Right hindlimb (tissue), 1 donor: ENCODE measurements at places on chromosomes 11 and 22.

DNA sequence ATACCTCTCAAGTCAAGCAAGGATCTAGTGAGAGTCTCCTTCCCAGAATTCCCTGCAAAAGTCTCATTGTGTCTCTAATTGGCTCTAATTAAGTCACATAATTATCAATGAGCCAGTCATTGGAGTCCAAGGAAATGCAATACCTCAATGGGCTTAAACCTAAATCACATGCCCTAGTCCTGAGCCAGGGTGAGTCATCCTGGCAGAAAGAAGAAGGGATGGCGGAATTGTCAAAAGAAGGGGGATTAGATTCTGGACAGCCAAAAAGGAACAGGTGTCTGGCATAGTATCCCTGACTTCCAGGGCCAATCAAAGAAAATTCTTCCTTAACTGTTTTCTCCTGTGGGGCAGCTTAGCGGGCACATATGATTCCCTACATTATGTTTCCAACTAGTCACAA is 25.1 kb upstream of the LDLRAD3 start:
- no peak for DNase-seq

DNA sequence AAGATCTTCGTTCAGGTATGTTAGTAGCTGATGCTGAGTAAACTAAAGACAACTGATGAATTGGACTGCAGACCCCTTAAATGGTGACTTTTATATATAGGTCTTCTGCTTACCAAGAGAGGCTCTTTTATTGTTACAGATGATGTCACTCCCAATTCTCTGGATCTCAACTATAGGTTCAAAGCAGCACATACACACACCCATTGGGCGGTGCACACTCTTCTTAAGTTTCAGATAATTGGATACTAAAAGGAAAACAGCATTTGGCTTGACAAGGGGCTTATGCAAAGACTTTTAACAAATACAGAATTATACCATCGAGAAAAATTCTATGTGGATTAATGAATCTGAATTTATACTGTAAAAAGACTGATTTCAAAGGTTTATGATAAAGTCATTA is at the start of gene PTH:
Gene PTH, minus strand, starts transcription at position 69 of the 400 bp plus-strand sequence. CDS start 3,142 bp downstream, outside the sequence.
- no peak for DNase-seq

DNA sequence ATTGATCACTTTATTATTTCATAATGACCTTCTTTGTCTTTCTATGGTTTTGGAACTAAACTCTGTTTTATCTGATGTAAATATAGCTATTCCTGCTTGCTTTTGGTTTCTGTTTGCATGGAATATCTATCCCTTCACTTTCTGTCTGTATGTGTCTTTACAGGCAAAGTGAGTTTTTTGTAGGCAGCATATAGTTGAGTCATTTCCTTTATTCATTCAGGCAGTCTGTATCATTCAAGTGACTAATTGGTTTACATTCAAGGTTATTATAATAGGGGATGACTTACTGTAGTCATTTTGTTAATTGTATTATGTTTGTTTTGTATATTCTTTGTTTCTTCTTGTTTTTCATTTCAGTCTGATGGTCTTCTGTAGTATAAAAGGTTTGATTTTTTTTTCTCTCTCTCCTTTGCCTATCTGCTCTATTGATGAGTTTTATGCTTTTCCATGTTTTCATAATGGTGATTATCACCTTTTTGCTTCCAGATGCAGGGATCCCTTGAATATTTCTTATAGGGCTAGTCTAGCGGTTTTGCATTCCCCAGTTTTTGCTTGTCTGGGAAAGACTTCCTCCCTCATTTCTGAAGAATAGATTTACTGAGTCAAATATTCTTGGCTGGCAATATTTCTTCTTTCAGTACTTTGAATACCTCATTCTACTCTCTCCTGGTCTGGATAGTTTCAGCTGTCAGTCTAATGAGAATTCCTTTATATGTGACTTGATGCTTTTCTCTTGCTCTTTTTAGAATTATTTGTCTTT is 50.4 kb downstream of the GDPD4 start:
- DNase-seq, result no peak

GRCh38 chr11:61072316-61073109 is 29.8 kb upstream of the CD5 start:
- no peak for DNase-seq

DNA sequence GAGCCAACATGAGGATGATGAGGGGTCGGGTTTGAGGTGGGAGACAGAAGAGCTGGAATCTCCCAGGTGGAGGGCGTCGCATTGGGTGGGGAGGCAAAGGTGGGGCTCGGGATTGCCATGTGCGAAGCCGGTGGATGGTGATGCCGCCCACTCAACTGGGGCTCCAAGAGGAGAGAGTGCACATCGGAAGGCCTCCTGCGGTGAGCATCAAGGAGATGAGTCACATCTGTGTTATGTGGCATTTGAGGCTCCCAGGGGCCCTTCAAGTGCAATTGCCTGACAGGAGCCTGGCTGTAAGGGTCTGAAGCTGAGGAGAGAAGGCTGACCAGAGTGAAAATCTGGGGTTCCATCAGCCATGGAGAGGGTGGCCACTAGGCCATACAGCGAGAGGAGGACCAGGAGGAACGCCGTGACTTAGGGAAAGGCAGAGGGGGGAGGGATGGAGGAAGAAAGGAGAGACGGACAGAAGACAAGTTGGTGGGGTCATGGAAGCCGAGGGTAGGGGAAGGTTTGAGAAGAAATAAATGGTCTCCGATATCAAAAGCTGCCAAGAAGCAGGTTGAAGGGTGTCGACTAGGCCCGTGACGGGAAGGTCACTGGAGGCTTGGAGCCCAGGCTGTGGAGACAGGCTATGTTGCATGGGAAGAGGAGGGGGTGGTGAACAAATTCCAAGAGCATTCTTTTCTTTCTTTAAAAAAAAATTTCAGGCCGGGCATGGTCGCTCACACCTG is 21.3 kb downstream of the RASD2 start:
- DNase-seq, result no peak

GRCh38 chr11:63007920-63008319 is 7.7 kb downstream of the SLC22A8 start:
- no peak for DNase-seq

- no peak for DNase-seq
Observed at GRCh38 chr11:57251491-57252104, 14.5 kb upstream of the APLNR start.

GRCh38 chr11:86346513-86346912 is 28.2 kb upstream of the CCDC81 start:
- DNase-seq, result no peak

GRCh38 chr11:113419454-113420003 is 31.9 kb downstream of the ANKK1 start:
- no peak for DNase-seq

- no peak for DNase-seq
Observed at GRCh38 chr11:100890789-100891188, 203.7 kb downstream of the ARHGAP42 start.

GRCh38 chr22:44328762-44329161 is 16.0 kb upstream of the SHISAL1 start:
- DNase-seq, result no peak

GRCh38 chr11:72116019-72116755 is 3.7 kb upstream of the ANAPC15 start:
- DNase-seq, result no peak

- no peak for DNase-seq
Observed at GRCh38 chr22:30045901-30046715, 34.2 kb upstream of the HORMAD2 start.

DNA sequence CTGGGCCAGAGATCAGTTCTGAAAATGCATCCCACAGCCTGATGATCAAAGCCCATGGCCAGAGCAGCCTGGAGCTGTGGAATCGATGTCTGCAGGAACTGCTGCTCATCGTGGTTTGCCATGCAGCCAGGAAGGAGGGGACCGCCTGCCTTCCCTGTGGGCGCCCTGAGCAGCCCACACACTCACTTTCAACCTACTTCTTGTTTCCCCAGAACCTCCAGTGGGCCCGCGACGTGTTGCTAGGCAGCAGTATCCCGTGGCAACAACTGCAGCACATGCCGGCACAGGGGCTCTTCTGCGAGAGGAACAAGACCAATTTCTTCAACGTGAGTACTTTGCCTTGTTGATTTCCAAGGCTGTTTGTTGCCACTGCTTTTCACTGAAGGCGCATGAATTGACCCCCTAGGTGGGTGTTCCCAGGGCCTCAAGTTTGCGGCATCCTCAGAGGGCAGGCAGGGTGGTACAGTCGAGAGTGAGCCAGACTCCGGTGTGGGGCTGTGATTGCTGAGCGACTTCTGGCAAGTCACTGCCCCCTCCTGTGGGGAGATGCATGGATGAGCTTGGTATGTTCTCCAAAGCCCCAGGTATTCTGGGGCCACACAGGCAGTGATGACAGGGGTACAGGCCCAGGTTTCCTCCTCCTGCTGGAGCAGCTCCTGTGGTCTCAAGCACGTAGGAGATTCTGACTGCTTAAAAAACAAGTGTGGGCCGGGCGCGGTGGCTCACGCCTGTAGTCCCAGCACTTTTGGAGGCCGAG is 47.0 kb upstream of the SUSD2 start:
- DNase-seq, result peak; percentile 82

GRCh38 chr11:116930177-116930576 is 92.8 kb upstream of the APOA1 start:
- DNase-seq, result peak; percentile 70

DNA sequence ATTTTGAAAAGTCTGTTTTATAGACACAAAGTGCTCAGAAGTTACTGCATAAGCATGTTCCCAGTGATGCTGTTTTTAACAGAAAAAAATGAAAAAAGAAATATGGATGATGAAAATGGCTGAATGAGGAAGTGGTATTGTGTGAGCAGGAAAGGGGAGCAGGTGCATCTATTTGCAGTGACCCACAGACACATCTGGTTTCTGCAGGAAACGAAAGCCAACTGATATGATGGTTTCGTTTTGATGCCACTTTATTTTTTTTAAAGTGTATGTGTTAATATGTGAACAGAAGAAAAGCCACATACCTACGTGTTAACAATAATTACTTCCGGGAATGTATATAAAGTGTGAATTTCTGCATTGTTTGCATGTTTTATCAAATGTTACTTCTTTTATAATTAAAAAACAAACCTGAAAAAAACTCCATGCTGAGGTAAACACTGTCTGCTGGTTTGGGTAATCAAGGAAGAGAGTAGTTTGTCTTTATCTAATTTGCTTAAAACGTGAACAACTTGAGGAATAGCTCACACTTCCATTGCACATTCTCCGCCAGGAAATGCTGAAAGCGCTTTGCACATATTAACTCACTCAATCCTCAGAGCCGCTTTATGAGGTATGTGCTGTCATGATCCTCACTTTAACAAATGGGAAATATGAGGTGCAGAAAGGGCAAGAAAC is 1335.9 kb downstream of the TBC1D22A start:
- no peak for DNase-seq

DNA sequence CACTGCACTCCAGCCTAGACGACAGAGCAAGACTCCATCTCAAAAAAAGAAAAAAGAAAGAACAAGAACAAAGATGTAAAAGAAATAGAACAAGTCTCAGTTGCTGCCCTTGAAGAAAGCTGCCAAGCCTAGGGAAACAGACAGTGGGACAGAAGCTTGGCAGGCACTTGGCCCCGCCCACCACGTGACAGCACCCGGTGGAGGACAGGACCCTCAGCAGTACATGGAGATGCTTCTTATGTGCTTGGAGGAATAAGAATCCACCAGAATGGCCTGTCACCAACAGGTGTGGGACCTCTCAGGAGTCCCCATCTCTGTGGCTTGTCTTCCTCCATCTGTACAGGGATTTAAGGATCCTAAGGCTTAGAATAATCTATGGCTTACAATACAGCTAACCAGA is 7.6 kb upstream of the TMPRSS6 start:
- DNase-seq, result no peak

DNA sequence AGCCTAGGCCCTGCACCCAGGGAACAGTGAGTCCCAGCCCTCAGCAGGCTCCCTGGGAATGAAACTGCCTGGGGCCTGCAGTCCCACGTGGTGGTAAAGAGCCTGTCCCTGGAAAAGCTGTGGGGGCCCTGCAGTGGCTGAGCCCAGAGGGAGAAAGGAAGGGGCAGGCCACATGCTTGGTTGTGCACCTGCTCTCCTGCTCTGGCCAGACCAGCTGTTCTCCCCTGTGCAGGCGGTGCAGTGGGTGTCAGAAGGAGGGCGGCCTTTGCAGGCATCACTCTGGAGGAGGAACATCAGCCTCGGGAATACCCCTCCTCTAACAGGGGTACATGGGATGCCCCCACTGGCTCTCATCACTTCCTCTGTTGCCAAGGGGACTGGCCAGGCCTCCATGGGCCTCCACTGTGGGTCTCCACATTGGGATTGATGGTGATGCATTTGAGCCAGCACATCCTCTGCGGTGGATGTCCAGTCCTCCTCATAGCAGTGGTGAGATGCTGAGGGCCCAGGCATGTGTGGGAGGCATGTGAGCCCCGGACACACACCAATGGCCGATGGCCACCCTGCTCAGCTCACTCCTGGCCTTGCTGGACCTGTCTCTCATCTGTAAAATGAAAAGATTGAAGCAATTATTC is 690.4 kb downstream of the BRD1 start:
- DNase-seq, result no peak

DNA sequence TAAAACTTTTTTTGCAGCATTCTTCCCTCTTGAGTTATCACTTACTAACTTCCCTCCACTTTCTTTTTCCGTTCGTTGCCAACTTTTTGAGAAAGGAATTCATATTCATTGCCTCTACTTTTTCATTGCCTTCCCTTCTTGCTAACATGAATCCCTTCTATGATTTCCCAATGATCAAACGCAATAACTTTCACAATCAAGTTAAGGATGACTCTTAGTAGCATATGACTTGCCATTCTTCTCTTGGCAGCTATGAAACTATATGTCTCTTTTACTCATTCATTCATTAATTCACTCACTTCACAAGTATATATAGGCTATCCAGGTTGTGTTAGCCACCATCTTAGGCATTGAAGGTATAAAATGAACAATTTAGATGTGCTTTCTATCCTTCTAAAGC is 16.6 kb upstream of the ARHGAP20 start:
- no peak for DNase-seq

DNA sequence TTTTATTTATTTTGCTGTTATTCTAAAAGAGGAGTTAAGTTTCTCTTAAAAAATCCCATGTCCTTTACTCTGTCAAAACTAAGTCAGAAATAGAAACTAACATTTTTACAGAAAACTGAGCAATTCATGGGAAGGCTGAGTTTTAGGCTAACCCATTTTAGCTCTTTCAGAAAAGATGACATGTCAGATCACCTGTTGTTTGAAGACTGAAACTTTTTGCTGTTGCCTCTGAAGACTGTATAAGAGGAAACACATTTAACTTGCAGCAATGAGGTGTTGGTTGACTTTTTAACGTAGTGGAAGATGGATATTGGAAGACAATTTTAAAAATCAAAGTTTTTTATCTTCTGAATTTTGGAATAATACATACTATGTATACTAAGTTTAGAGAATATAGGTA is 115.4 kb downstream of the METTL15 start:
- no peak for DNase-seq

DNA sequence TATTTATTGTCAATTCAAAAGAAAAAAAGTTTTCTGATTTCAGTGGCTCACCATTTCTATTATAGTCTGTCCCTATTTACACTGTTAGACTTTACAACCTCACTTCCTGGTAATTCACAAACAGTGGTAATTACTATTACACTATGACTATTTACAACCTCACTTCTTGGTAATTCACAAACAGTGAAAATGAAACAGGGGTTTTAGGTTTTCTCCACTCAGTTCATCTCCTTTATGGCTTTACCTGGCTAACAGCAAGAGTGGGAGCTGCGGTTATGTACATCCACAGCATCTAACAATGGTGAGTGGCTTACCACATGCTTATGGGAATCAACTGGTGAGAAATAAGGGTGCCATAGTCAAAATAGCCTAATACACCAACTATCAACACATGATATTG is 166.4 kb downstream of the CASP12 start:
- no peak for DNase-seq
